Cardiac muscle cell (in vitro differentiated cells and primary cell): ENCODE measurements at places on chromosomes 13 and 19. TPM values are rescaled to one million over a fixed set of nuclear protein-coding genes. Genes with fewer than 3 reads are reported as not detected.

DNA sequence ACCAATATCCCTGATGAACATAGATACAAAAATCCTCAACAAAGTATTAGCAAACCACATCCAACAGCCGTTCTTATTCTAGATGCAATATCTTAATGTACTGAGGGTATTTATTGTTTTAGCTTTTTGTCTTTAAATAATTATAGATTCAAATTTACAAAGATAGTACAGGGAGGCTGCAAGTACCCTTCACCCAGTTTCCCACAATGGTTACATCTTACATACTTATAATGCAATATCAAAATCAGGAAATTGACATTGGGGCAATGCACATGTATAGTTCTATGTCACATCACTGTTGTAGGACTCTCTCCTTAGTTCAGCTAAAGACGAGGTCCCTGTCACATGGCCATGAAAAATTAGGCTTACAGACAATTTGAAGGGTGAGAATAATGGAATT, 75.8 kb downstream of the RUBCNL start:
- no peak overlapping the region for H3K4me3 ChIP-seq
- no peaks in the 10 kb centered on the region for H3K36me3 ChIP-seq
- no peaks in the 10 kb centered on the region for H3K27me3 ChIP-seq
- no peak overlapping the region for H3K27ac ChIP-seq

GRCh38 chr19:56310462-56310861, 4.2 kb downstream of the ZSCAN5A start:
- H3K36me3 ChIP-seq = no peaks in the 10 kb centered on the region
- H3K4me1 ChIP-seq = peaks cover 6% of the 10 kb centered on the region
- H3K4me3 ChIP-seq = no peak overlapping the region
- no peak overlapping the region for H3K27ac ChIP-seq
- DNase-seq = no peak

TPTE2 gene
- 0.24 TPM in 1 of 2 replicates, not detected in the other for total RNA-seq

- H3K4me3 ChIP-seq = no peak overlapping the region
- H3K36me3 ChIP-seq = peaks cover 17% of the 10 kb centered on the region
- H3K27ac ChIP-seq = no peak overlapping the region
Observed at GRCh38 chr19:14160017-14160703, 23.8 kb upstream of the ASF1B start.

DNA sequence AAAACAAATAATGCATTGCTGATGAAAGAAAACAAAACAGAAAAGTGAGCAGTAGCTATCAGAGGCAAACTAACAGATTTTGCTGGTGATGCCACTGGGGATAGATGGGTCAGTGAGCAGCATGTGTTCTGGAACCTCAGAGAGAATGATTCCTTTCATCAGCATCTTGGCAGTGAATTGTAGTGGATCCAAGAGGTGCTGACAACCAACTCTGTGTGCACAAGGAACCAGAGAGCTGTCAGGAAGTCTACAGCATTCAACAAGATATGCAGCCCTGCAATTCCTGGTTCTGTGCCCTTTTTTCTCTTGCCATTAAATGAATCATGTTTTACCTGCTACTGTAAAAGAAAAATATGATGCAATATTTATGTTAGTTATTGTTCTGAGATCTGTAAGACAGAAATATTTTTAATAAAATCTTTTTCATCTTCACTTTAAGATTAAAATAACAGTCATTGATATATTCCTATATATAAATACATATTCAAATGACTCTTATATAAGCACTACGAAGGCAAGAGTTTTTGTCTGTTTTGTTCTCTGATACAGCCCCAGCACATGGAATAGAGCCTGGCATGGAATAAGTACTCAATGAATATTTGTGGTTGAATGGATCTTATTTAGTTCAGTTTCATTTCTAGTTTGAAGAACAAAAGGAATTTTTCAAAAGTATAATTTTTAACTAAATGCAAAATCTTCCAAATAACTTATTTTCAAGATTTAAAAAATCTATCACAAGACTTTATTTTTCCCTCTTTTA, 80.8 kb downstream of the FREM2 start:
- H3K36me3 ChIP-seq = no peaks in the 10 kb centered on the region
- no peaks in the 10 kb centered on the region for H3K27me3 ChIP-seq
- H3K4me3 ChIP-seq = no peak overlapping the region
- peaks cover 20% of the 10 kb centered on the region for H3K4me1 ChIP-seq
- DNase-seq = peak; percentile 2

- H3K4me1 ChIP-seq = peaks cover 18% of the 10 kb centered on the region
- DNase-seq = no peak
- no peaks in the 10 kb centered on the region for H3K27me3 ChIP-seq
- H3K36me3 ChIP-seq = no peaks in the 10 kb centered on the region
- no peak overlapping the region for H3K4me3 ChIP-seq
Observed at GRCh38 chr19:45403272-45403671, 1.6 kb downstream of the PPP1R13L start.

- peaks cover 9% of the 10 kb centered on the region for H3K4me1 ChIP-seq
- peak within 1 kb of the TSS; percentile 89 for H3K4me3 ChIP-seq
- no peaks in the 10 kb centered on the region for H3K27me3 ChIP-seq
- H3K27ac ChIP-seq = peak within 1 kb of the TSS; percentile 98
Observed at GRCh38 chr13:51452361-51453206, at the start of gene INTS6. Gene INTS6 (minus strand): TSS chr13:51453036. CDS start chr13:51452525, 511 bp downstream.

DNA sequence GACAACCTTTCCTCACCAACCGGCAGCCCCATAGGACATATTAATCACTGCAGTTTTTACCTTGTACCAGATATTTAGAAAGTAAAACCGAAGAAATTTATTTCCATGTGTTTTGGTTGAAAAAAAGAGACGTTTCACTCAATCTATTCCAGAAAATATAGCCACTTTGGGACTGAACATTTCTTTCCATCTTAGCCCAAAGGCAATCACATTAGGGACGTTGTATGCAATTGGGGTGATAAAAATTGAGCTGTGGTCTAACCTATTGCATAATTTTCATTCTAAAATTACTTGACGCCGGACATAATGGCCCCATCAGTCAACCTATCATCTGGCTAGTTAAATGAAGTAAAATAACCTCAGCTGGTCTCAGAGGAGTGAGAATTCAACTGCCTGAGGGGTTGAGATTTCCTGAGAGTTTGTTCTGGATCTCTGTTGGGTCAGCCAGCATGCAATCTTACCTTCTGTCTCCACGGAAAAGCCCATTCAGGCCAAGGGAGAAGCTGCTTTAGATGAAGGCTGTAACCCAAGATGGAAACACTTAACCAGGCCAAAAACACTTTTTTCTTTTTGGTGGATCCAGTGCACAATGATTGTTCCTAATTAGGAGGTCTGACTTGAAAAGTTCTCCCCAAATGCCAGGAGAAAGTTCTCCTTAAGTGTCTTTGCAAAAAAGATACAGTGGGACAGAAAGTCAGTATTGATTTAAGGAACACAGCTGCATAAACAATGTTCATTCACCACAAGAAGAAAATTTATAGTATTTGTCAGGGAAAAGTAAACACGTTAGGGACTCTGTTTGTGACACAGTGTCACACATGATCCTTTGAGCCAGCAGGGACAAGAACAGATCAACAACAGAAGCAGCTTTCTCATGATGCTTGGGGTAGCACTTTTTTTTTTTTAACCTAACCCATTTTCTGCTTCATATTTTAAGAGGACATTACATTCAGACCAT, 34.1 kb downstream of the DLEU7 start:
- DNase-seq = no peak
- no peak overlapping the region for H3K27ac ChIP-seq
- no peaks in the 10 kb centered on the region for H3K27me3 ChIP-seq

DNA sequence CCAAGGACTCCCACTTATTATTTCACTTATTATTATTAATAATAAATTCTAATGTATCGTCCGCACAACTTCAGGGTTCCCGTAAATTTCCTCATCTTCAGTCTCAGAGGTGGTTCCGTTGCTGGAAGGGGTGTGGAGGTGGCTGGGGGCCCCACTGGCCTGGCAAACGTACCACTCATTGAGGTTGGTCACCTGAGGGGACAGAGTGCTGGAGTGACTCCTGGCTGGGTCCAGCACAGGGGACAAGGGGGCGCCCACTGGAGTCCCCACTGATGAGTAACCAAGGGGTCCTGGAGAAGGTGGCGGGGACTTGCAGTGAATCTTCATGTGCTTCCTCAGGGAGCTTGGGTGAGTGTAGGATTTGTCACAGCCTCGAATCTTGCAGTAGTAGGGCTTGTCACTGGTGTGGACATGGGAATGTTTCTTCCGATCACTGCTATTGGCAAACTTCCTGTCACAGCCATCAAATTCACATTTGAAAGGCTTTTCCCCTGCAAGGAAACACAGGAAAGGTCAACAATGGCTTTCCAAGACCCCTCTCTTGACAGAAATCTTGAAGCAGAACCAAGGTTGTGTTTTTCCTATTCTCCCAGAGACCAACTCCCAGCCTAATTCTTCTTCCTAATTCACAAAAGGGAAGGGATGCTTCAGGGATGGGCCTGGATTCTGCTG, 6.1 kb downstream of the ZIC5 start:
- no peak overlapping the region for H3K4me3 ChIP-seq
- H3K27me3 ChIP-seq = peaks cover 82% of the 10 kb centered on the region
- no peaks in the 10 kb centered on the region for H3K4me1 ChIP-seq
- DNase-seq = no peak
- no peak overlapping the region for H3K27ac ChIP-seq

DDA1 gene
- 45.4 and 47.6 TPM in 2 replicates for total RNA-seq

DNA sequence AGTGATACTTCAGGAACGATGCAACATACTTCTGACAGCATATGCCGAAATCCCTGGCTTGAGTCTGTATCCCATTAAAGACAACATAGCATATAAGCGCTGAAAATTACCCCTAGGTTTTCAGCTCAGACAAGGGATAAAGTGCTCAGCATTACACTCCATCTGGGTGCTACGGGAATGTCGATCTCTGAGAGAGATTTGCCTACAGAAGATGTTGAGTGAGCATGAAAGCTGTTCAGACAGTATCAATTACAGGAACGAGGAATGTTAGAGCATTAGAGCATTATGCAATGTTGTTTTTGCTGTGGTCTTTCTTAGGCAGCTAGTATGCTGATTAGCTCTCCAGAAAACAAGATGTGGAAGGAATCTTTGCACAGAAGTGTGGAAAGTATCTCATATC, 484.5 kb downstream of the LIG4 start:
- H3K4me1 ChIP-seq = no peaks in the 10 kb centered on the region
- H3K36me3 ChIP-seq = no peaks in the 10 kb centered on the region
- no peak overlapping the region for H3K4me3 ChIP-seq

PTGER1 gene
- 0.42 TPM in 1 of 2 replicates, not detected in the other for total RNA-seq

JAK3 gene
- total RNA-seq = 3.2 and 14.5 TPM in 2 replicates

DNA sequence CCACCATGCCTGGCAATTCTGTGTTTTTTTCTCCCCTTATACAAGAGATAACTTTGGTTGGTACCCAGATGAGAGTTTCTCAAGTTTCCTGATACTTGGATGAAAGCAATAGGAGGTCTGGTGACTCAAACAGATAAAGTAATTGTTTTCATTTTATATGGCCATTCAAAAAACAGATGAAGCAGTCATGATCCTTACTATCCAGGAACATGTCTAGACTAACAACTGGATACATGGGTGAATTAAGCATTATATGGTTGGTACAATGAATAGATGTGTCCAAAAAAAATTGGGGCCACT, 8.5 kb downstream of the ZNF430 start:
- H3K4me1 ChIP-seq = peaks cover 10% of the 10 kb centered on the region
- H3K4me3 ChIP-seq = no peak overlapping the region
- DNase-seq = no peak
- no peak overlapping the region for H3K27ac ChIP-seq
- no peaks in the 10 kb centered on the region for H3K27me3 ChIP-seq

DNA sequence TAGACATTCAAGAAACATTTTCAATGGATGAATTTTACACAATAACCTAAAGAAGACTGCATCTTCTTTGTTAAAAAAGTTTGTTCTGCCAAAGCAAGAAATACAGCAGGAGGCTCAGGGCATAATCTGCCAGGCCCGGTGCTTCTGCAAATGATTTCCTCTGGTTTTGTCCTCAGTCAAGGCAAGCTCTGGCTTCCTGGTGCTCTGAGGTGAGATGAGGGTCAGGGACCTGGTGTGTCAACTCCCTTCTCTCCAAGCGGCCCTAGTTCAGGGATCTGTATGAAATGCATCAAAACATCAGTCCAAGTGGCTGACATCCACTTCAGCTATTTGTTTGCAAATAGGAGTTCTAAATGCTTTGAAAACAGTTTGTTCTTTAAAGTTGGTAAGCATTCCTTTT, 31.6 kb downstream of the LACC1 start:
- H3K27ac ChIP-seq = peak overlapping the region; percentile 33
- no peak overlapping the region for H3K4me3 ChIP-seq
- DNase-seq = peak; percentile 19
- no peaks in the 10 kb centered on the region for H3K36me3 ChIP-seq
- H3K27me3 ChIP-seq = no peaks in the 10 kb centered on the region

DNA sequence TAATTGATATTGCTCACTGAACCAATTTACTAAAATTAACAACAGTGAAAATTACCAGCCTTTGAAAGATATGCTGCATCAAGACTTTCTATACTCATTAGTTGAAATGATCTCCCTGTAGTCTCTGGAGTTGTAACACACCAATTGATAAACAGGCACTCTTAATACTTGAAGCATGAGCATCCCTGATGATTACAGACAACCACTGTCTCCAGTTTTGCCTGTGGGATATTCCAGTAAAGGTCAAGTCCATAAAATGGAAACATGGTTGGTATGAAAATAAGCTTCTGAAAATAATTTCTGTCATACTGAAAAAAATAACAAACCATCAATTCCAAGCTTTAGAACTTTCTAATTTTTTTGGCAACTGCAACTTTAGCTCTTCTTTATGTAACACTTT, 405.8 kb downstream of the SPRY2 start:
- no peak for DNase-seq
- H3K36me3 ChIP-seq = no peaks in the 10 kb centered on the region
- no peak overlapping the region for H3K4me3 ChIP-seq
- no peak overlapping the region for H3K27ac ChIP-seq
- no peaks in the 10 kb centered on the region for H3K4me1 ChIP-seq

DNA sequence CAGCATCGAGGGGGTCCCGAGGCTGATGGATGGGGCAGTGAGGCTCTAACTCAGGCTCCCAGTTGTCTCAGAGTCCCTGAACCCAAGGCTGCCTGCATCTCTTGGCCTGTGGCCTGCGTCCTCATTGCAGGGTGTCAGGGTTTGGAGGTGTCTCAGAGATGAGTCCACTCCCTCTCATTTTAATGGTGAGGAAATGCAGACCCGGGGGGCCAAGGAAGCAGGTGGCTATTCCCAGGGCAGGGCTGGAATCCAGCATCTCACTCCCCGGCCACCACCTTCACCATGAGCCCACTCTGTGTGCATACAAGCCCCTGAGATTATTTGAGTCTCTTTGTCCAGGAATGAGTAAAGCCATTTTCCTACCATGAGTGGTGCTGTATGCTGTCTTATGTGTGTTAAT, 21.4 kb downstream of the TEX29 start:
- H3K4me3 ChIP-seq = no peak overlapping the region
- H3K4me1 ChIP-seq = no peaks in the 10 kb centered on the region
- H3K27ac ChIP-seq = no peak overlapping the region

AMER2 gene
- total RNA-seq = under 0.01 and 0.09 TPM in 2 replicates

- no peak overlapping the region for H3K27ac ChIP-seq
- no peaks in the 10 kb centered on the region for H3K27me3 ChIP-seq
- H3K4me3 ChIP-seq = no peak overlapping the region
- no peaks in the 10 kb centered on the region for H3K4me1 ChIP-seq
Observed at GRCh38 chr19:5988517-5989387, 10.8 kb upstream of the RANBP3 start.

DNA sequence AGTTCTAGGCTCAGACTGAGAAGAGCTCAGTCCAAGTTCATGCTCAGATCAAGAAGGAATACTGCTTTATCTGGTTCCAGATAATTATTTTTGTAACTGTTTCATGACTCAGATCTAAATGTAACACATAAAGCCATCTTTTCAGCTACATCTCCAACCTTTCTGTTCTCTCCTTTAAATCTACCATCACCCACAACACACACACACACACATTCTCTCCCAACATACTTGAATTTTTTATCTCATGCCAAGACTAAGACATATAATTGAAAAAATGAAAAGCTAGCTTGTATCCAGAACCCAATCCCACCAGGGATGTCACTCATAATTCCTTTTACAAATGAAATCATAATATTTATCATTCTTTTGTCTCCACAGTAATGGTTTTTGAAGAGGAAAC, 7.6 kb downstream of the KATNAL1 start:
- DNase-seq = no peak
- no peaks in the 10 kb centered on the region for H3K36me3 ChIP-seq
- H3K27me3 ChIP-seq = no peaks in the 10 kb centered on the region

ITPKC gene
- total RNA-seq = 19.1 and 19.4 TPM in 2 replicates
